ENCODE measurements at places on chromosomes 13 and 19. TPM values are rescaled to one million over a fixed set of nuclear protein-coding genes. Genes with fewer than 3 reads are reported as not detected.

DNA sequence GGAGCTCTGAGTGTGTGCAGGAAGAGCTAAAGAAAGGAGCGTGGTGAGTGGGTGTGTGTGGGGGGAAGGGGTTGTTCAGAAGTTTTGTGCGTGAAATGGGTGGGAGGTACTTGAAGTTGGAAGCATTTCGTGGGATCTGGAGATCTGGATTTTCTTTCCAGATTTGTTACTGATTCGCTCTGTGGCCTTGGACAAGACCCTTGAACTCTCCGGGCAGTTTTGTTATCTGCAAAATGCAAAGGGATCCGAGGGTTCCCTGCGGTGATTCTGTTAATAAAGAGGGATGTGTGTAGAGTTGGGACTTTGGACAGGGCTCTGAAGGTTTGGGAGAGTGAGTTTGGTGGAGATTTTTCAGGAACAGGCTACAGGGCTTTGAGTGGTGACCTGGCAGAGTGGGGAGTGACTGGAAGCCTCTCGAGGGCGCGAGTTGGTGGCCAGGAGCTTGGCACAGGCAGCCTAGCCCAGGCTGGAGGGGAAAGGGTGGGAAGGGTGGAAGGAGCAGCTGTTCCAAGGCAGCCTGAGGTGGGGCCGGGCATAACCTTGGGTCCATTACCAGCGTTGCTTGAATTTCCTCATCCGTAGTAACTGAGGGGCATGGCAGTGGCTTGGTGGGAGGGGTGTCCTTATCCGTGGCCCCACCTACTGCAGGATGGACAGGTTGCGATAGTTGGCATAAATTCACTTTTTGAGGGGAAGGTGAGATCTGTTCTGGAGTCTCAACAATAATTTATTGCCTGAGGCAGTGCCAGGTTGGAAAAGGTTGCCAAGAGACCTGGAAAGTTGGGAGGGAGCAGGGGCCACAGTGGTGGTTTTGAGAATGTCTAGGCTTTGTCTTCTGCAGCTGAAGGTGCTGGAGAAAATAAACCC is 2.1 kb downstream of the ACTN4 start:
- DNase-seq = no peak

GRCh38 chr13:39682310-39682709 is 26.8 kb downstream of the COG6 start:
- DNase-seq = no peak

- no peak for DNase-seq
These were observed 6.1 kb downstream of the STK11 start for GRCh38 chr19:1211494-1212234.

DNA sequence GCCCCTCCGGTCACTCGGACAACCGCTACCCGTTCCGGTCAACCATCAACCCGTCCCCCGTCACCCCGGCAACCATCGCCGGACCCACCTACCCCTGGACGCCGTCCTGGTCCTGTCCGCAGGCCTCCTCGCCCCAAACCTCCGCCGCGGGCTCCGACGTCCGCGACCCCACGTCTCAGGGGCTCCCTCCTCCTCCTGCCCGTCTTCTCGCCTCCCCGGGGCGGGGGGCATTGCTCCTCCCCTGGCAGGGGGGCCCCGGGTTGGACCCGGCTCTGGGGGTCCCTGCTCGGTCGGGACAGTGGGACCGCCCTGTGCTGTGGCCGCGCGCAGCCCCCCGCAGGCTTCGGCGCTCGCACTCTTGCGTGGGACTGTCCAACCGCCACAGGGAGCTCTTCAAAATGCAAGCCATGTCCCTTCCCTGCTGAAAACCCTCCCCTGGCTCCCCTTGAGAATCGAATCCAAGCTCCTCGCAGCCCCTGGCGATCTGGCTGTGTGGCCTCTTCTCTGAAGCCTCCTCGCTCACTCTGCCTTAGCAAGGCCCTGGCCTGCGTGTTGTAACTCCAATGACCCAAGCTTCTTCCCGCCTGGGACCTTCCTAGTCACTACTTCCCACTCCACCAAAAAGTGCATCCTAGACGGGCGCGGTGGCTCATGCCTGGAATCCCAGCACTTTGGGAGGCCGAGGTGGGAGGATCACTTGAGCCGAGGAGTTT is 8.4 kb downstream of the EPHX3 start:
- DNase-seq = no peak

The TRPC4 gene
- total RNA-seq = 0.84 TPM

DNA sequence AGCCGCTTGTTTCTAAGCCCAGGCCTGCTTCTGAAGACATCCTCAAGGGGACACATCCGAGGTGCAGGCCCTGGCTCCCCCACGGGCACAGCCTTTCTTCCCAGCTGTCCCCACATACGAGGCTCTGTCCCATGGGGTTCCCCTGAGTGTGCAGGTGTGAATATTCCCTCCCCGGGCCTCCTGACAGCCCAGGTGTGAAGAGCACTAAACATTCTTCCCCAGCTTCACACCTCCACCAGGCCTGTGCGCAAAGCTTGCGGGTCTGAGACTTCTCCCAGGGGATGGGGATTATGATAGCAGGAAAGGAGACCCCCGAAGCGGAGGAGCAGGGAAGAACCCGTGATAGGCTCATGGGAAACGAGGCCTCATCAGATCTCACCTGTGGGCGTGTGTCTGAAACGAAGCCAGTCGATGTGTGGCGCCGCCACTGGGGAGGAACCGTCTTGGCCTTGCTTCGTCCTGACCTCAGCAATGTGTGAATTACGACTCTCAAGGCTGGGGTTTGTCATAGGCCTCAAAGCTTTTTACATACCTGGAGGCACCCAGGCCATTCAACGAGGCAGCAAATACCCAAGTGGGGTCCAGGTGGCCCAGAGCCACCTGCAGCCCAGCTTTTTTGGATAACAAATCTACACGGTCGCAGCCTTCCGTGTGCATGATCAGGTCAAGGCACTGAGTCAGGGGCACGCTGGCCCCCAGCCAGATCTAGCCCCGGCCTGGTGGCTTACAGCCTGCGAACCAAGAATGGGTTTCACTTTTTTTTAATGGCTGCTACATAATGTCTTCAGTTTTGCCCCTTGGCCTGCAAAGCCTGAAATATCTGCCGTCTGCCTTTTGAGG is 134.3 kb downstream of the STK24 start:
- DNase-seq = no peak

DNA sequence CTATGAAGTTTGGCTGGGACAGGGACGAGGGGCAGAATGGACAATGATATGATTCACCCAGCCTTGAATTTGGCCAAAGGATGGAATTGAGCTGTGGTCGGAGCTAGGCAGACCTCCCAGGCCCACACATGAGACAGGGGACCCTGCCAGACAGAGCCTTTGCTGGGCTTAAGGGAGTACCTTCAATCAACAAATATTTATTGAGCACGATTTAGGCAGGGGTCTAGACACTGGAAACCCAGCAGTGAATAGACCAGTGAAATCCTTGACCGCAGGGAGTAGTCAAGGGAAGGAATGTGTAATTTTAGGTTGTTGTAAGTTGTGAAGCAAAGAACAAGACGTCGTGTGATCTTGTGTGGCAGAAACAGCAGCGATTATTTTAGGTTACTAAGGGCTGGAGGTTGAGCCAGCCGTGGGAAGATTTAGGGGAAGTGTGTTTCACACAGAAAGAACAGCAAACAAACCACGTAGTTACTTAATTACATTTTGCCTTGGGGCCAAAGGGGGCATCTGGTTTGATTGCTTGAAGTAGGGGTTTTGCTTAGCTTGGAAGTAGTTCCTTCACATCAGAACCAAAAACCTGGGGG is 16.9 kb upstream of the AP1M2 start:
- no peak for DNase-seq

The TEX101 gene
- not detected for total RNA-seq

The MEDAG gene
- total RNA-seq = 187 TPM

DNA sequence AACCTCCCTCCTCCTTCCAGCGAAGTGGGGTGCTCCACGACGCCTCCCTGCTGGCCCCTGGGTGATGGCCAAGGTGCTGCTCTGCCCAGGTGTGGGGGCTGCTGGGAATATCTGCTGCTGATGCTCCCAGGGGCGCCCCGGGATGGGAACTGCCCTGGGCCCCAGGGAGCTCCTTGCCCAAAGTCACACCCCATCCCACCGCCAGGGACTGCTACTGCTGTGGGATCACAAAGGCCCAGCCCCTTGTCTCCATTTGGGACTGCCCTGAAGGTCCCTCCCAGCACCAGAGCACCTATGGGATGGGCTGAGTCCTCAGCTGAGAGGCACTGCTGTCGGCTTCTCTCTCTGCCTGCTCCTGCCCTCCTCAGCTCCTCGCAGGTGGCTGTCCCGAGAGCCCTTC is 19.0 kb downstream of the CHST8 start:
- peak; percentile 78 for DNase-seq

The S1PR5 gene
- total RNA-seq = 0.13 TPM

DNA sequence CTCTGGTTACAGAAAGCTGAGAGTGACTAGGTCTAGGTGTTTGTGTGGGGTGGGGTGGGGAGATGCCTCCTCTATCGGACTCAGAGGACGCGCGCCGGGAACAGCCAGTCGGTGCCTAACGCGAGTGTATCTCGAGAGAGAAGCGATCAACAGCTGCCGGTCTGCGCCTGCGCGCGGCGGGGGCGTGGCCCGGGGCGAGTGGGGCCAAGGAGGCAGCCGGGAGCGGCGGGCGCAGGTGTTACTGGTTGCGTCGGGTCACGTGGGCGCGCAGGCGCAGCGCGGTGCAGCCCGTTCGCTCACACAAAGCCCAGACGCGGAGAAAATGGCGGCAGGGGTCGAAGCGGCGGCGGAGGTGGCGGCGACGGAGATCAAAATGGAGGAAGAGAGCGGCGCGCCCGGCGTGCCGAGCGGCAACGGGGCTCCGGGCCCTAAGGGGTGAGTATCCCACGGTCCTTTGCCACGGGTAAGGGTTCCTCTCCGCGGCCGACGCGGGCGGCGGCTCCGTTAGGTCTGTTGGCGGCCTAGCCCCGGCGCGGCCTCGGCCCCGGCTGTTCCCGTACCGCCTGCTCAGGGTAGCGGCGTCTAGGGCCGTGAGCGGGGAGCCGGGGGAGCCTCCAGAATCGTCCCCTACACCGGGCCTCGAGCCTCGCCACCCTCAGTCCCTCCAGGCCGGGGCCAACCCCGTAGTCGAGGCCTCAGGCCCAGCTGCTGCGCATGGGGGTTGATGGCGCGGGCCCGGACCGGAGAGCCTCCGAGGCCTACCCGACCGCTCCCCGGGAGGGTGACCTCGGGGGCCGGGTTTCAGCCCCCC is at the start of gene HNRNPM:
Gene HNRNPM (plus strand): TSS at position 299 of the 811 bp plus-strand sequence. CDS start 24 bp downstream, at position 323.
- peak; percentile 100 for DNase-seq

All from mesenteric fat pad (tissue), 1 donor.